NCI-H345 (cell line): ENCODE measurements at places on chromosomes 2 and 18.

GRCh38 chr2:4979111-4979510 is 713.1 kb upstream of the SOX11 start:
- DNase-seq = no peak

- peak; percentile 44 for DNase-seq
Measured at GRCh38 chr2:120396861-120397811, 51.2 kb downstream of the INHBB start.

- DNase-seq = no peak
Measured at GRCh38 chr2:183829931-183830330, 705.7 kb downstream of the NUP35 start.

GRCh38 chr2:71923887-71924533 is 223.7 kb downstream of the CYP26B1 start:
- DNase-seq = peak; percentile 80

DNA sequence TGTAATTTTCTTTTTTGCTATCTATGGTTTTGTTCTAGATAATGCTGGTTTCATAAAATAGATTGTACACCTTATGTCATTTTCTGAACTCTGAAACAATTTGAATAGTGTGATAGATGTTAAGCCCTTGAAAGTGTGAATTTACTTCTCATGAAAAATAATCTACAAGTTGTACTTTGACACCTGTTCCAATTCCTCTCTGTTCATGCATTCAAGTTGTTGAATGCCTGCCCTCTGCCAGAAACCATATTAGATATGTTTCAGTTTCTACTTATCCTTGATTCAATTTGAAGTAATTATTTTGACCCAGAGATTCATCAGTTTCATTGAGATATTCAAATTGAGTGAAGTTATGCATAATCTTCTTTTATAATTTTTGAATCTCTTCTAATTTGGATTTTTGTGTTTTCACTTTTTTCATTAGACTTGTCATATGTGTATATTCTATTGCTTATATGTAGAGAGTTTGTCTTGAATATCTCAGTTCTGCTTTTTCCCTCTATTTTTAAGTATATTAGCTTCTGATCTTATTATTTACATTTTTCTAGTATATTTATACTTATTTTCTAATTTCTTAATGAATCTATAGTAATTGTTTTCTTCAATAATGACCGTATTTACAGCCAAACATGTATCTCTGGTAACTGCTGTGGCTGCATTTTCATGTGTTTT is 143.3 kb upstream of the TACR1 start:
- no peak for DNase-seq

DNA sequence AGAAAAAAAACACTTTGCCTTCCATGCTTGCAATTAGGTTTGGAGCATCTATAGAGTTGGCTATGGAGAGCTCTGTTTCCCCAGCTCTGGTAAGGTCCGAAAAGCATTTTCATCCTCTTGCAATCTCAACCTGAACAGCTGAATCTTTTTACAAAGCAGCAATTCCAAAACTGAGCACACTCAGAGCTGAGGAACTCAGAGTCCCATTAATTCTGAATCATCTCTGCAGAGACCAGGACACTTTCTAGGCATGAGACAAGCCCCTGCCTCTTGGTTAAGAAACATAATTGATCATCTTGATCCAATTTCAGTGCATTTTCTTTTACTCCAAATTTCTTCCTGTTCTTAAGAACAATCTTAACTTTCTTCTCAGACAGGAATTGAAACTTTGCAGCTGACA is 4.2 kb downstream of the CNGA3 start:
- no peak for DNase-seq

DNA sequence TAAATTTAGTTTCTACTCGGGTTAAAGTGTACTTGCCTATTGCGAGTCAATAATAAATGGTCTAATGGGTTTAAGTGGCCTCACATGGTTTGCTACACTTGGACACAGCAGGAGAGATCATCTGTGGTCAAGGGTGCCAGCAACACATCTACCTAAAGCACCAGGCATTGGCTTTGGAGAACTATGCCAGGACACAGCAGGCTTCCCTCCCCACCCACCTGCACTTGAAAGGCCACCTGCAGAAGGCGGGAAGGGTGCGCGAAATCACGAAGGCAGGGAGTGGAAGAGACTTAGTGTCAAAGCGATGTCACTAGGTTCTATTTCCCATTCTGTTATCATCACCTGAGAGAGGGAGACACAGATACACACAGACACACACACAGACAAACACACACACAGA is 44.5 kb downstream of the MYT1L start:
- peak; percentile 91 for DNase-seq

- DNase-seq = no peak
Measured at GRCh38 chr2:108927405-108927804, 61.6 kb downstream of the EDAR start.

GRCh38 chr2:71611781-71612527 is 158.6 kb downstream of the DYSF start:
- no peak for DNase-seq

- no peak for DNase-seq
Measured at GRCh38 chr2:38666556-38666910, 619 bp downstream of the GALM start.

DNA sequence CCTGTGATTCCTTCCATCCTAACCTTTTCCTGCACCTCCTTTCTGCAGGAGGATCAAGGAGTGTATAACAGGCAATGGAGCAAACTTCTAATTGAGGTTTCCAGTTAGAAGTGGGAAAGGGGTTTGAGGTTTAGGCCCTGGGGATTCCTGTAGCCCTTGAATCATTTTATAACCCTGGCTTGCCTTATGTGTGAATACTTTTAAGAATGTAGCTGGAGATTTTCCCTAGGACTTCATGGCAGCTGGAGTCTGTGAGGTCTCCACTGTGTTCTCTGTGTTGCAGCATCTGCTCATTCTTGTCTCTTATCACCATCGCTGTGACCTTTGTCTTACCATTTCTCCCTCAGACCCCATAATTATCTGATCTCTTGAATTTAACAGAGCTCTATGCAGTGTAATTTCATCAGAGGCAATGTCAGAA is 370.2 kb upstream of the SLC14A2 start:
- no peak for DNase-seq

GRCh38 chr2:230925879-230926765 is 1.1 kb upstream of the GPR55 start:
- peak; percentile 11 for DNase-seq

DNA sequence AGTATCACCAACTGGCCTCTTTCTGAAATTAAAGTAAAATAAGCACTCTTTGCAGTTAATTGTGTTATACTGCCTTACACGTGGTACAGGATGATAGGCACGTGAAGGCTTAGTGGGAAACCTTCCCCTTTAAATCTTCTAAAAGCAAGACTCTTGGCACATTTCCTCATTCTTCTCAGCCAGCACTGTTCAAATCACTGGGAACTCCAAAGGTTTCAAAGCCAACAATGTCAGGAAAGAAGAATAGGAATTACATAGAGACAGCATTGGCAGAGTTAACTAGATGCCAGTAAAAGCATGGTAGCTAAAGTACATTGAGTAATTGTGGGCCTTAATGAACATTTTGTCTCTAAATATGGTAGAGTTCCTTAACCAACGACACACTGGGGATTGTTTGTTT is 96.4 kb downstream of the DTNA start:
- DNase-seq = no peak

DNA sequence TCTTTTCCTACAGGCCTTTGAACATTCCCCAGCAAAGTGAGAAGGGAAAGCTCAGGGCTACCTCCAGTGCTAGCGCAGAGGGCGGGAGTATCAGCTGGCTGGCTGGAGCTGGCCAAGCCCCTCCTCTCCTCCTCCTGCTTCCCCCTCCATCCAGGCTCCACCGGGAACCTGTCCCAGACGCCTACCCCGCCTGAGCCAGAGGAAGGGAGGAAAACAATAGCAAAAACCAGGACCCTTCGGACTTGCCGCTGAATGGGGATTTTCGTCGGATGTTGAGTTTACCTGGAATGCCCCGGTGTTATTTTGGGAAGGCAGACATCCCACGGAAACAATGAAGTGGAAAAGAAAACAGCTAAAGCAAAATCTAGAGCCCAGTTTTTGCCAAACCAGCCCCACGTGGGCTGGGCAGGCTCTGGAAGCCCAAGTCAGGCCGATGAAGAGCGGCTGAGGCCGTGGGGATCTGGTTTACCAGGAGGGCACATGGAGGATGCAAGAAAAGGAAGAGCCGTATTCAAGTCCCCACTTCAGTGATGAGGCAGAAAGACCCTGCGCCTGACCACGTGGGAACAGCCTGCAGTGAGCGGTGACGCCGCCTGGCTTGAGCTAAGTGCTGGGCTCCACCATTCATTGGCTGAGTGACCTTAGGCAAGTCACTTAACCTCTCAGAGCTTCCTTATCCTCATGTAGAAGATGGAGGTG is 100.4 kb upstream of the LCLAT1 start:
- DNase-seq = no peak

DNA sequence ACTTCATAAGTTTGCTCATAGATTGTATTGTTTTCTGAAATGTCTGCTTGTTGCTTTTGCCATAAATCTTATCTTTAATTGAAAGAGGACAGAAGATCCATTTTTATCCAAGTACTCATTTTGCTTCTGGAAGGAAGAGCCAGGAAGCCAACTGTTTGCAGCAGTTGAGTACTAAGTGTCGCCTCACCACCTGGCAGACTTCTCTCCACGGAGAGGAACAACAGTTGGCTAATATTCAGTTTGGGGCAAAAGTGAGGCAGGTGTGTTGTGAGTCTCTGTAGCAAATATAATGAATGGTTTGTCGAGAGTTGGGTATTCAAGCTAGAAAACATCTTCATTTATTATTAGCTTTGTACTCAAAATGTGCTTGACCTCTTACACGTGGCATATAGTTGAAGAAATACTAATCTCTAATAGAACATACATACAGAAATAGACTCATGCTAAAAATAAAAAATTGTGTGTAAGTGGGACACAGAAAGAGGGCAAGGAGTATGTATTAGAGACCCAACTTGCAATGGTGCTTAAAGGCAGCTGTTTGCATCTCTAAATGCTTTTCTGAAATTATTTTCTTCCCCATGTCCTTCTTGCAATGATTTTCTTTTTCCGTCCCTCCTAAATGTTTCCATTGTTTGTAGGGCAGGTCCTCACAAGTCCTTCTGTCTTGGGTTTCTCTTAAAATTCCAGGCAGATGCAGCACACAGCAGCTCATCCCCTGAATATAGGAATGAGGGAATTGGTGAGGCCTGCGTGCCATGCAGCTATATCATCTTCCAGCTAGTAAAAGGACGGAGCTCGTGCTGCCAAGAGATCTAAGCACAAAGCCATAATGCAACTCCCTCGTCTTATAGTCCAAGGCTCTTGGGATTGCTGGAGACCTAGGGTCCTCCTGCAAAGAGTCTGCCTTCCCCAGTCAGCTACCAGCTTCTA is 44.8 kb upstream of the MAP3K20 start:
- no peak for DNase-seq

- no peak for DNase-seq
Measured at GRCh38 chr2:11168488-11168887, 13.2 kb downstream of the SLC66A3 start.

GRCh38 chr18:58507880-58508279 is 121.0 kb downstream of the ALPK2 start:
- no peak for DNase-seq

DNA sequence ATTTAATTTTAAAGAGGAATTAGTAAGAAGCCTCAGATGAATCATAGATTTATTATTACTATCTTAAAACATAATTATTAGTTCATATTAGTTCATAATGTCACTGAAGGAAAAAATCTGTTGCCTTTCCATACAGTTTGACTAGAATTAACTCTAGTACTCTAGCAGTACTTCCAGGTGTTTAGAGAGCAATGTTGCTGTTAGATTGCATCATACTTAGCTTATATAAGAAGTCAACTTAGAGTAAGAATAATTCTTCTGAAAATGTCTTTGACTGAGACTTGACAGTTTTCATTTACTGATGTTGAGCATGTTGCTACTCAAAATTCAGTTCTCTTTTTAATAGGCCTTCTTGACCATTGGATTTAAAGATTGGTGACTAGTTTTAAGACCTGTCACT is 4.7 kb downstream of the RAB3GAP1 start:
- no peak for DNase-seq

DNA sequence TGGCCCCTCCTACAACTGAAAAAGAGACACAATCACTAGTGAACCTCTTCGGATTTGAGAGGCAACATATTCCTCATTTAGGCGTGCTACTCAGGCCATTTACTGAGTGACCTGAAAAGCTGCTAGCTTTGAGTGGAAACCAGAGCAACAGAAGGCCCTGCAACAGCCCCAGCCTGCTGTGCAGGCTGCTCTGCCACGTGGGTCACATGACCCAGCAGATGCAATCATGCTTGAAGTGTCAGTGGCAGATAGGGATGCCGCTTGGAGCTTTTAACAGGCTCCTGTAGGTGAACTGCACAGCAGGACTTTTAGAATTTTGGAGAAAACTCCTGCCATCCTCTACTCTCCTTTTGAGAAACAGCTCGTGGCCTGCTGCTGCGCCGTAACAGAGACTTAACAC is 578.6 kb upstream of the RAB6C start:
- DNase-seq = peak; percentile 46

DNA sequence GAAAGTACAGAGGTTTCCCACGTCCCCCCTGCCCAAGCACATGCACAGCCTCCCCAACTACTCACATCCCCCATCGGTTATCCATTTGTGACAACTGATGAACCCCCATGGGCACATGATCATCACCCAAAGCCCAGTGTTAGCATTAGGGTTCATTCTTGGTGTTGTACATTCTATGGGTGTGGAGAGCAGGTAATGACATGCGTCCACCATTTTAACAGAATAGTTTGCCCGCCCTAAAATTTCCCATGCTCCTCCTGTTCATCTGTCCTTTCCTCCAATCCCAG is 74.3 kb downstream of the LONRF2 start:
- no peak for DNase-seq

DNA sequence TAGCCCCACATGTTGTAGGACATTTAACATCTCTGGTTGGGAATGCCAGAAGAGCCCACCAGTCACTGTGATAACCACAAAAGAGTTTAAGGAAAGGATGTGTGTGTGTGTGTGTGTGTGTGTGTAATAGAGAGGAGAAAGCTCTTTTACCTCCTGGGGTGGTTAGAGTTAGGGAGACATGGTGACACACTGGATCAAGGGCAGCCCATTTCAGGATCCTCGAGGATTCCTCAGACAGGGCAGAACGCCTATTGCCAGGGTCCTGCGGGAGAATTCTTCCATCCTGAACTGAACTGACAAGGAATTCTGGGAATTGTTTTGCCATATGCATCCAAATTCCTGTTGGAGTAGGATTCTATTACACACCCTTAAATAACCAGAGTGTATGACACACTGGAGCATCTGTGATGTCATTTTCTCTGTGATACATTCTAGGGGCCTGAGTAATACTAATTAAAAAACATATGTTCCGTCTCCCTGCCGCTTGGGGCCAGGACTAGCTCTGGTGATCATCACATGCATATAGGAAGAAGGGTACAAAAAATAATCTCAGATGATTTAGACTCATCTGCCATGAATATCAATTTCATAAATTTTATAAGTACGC is 156.4 kb upstream of the MMADHC start:
- no peak for DNase-seq

GRCh38 chr2:207778298-207778882 is 8.7 kb upstream of the FZD5 start:
- DNase-seq = no peak

GRCh38 chr2:232955856-232956255 is 57.2 kb downstream of the NGEF start:
- no peak for DNase-seq

DNA sequence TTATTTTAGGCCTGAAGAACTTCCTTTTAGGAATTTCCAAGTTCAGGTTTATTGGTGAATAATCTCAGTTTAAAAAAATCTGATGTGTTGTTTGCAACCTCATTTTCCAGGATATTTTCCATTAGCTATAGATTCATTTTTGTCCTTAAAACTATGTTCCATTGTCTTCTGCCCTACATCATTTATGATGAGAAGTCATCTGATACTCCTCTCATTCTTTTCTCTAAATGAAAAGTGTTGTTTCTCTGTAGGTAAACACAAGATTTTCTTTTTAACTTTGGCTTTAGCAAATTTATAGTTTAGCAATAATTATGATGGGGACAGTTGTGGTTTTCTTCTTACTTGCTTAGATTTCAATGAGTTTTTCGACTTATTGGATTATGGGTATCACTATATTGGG is 427.3 kb downstream of the DCDC2C start:
- DNase-seq = no peak
